Stimulated activated CD4-positive, alpha-beta T cell treated with anti-CD3 and anti-CD28 coated beads, Interleukin-1b, Interleukin-23, amount 100 ng/mL, for 48 hours (primary cell): ENCODE measurements at places on chromosomes 12 and 14.

GRCh38 chr14:39880106-39880695 lies 448.0 kb upstream of the FBXO33 start:
- DNase-seq: no peak

DNA sequence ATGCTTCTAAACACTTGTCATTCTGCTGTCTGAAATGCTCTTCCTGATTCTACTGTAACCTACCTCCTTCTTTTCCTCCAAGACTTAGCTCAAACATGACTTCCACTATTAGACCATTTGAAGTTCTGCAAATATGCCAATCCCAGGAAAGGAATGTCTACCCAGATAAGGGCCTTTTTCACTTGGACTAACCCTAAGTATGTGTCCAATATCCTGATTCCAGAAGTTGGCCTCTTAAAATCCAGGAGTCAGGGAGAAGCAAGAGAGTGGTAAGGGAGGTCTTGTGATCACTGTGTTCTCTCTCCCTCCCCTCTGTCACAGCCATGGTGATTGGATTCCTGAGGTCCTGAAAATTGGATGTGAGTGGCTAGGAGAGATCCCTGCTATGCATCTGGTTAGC lies 30.2 kb downstream of the ADCY6 start:
- no peak for DNase-seq

- no peak for DNase-seq
Measured at GRCh38 chr12:52636189-52636588, 15.8 kb downstream of the KRT2 start.

DNA sequence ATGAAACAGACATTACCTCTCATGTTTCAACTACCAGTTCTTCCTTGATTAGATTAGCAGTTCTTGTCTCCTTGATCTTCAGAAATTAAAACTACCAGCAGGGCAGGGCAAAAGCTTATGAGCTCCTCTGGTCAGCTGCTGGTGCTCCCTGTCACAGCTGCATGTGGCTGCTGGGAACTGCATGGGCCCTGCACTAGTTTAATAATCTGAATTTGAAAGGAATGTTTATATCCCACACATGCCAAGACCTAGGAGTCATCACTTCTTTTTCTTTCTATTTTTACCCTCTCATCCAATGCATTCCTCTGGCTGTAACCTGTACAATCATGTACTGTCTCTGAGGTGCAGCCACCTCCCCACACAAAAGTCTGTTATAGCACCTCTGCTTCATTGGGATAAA lies 73.9 kb downstream of the ARMH4 start:
- DNase-seq: no peak

- DNase-seq: no peak
Measured at GRCh38 chr12:109641422-109641821, 67.8 kb downstream of the MVK start.

DNA sequence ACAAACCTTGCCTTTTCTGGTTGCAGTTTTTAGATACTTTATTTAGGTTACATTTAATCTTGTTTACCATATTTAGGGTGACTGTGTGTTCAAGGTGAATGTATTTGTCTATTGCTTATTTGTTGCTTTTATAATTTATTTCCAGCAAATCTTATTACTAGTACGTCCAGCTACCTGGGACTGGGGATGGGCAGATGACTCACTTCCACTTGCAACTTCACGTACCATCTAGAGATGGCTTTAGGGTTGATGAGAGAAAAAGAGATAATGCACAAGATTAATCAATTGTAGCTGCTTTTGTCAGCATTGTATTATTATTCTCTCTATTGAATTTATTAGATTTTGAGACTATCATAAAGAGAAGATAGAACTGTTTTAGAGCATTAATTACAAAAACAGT lies 5.1 kb downstream of the MIPOL1 start:
- no peak for DNase-seq

DNA sequence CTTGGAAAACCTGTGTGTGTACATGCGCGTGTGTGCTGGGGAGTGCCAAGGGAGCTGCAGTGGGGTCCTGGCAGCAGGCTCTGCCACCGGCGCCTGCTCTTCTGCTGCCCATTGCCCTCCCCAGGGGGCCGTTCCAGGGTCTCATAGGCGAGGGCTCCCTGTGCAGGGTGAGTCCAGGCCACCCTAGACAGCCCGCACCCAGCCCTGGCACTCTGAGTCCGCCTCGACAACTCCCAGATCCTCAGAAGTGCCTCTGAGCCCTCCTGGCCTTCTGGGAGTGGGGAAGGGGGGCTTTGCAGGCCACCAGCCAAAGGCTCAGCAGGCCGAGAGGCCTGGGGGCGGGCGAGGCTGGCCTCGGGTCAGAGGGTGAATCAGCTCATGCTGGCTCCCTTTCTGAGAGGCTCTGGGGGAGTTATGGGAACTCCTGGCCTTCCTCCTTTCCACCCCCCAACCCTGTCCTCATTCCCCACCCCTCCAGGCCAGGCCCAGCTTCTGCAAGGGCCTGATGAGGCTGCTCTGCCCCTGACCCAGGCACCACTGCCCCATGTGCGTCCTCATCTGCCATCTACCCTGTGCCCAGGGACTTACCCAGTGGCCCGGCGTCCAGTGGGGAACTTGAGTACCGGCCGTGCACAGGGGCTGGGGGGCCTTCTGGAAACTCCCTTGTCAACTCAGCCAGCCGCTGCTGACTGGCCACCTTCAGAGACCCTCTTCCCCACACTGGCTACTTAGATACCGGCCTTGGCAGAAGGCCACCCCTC lies 2.1 kb upstream of the TEDC1 start:
- DNase-seq: no peak

DNA sequence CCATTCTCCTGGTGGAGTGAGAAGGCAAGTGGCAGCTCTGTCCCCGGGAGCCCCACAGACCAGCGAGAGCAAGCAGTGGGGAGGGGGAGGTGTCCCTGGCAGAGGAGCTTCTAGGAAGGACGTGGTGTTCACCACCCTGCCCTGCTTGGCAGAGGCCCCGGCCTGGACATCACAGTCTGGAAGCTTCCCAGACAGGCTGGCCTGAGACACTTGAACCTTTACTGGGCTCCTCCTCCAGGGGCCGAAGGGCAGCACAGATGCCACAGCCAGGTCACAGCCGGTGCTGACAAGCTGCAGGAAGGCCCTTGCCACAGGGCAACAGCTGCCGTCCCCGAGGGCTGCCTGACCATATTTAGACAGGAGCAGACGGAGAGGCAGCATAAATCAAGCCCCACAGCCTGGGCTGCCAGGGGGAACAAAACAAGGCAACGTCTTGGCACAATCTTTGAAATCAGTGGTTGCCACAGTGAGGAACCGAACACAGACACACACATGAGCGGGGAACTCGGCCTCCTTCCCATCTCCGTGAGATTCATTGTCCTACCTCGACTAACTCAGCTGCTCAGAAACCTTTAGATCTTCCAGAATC lies 28.5 kb downstream of the PRIMA1 start:
- DNase-seq: no peak

DNA sequence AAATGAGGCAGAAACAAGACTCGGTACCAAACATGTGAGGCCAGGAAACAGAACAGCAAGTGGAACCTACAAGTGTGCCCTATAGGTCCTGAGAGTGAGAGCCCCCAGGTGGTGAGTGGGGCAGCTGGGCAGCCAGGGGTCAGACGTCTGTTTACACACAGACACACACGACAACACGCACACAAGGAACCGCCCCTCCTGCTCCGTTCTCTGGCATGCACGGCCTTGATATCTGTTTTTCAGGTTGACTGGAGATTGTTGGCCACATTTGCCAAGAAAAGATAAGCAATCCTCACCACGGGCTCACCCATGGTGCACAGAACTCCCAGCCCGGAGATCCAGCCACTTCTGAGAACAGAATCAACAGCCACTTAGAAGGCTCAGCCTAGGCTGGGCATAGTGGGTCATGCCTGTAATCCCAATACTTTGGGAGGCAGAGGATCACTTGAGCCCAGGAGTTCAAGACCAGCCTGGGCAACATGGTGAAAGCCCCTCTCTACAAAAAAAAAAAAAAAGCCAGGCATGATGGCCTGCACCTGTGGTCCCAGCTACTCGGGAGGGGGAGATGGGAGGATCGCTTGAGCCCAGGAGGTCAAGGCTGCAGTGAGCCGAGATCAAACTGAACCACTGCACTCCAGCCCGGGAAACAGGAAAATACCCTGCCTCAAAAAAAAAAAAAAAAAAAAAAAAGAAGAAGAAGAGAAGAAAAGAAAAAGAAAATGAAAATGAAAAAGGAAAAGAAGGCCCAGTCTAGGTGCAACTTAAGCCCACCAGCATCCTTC lies 19.4 kb upstream of the EIF5 start:
- DNase-seq: no peak

DNA sequence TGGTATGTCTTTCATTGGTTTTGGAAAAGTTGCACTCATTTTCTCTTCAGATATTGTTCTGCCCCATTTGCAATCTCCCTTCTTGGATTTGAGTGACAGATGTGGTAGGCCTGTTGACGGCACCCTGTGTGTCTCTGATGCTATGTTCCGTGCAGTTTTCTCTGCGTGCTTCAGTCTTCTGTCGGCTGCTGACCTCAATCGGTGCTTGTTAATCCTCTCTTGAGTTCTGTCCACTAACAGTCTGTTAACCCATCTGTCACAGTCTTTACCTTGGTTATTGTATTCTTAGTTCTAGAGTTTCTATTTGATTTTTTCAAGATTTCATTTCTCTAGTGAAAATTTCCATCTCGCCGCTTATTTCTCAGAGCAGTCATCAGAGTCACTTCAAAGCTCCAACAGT lies 20.7 kb upstream of the PLD4 start:
- DNase-seq: no peak

- no peak for DNase-seq
Measured at GRCh38 chr14:88698651-88699050, 94.1 kb downstream of the EML5 start.

DNA sequence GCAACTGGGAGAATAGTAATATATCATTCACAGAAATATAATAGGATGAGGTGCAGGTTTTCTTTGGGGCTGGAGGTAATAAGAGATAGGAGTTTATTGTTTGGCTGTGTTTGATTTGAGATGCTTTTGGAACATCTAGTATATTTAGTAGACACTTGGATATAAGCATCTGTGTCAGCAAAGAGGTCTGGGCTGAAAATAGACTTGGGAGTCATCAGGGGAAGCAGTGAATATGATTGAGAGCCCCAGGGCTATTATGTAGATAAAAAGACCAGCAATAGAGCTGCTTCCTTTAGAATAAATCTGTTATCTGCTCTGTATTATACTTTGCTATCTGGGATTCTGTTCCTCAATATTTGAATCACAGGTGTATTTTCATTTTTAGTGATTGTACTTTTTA lies 36.6 kb downstream of the SPATA7 start:
- no peak for DNase-seq

- DNase-seq: no peak
Measured at GRCh38 chr12:41228066-41228820, 40.1 kb downstream of the PDZRN4 start.

GRCh38 chr12:108000111-108000510 lies 129.0 kb upstream of the WSCD2 start:
- DNase-seq: no peak

DNA sequence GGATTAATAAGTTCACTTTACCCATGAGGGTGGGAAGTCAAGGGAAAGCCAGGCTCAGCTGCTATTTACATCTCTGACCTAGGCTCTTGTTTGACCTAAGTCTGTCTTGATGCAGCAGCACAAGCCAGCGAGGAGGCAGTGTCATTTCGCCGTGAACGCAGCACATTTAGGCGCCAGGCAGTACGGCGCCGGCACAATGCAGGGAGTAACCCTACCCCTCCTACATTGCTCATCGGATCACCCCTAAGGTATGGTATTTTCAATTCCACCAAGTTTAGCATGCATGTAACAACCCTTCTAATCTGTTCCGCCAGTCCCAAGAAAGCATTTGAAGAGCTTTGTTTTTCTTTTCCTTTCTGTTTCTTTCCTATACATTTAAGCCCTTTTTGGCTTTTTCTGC lies 81.2 kb downstream of the PCNX1 start:
- DNase-seq: no peak

DNA sequence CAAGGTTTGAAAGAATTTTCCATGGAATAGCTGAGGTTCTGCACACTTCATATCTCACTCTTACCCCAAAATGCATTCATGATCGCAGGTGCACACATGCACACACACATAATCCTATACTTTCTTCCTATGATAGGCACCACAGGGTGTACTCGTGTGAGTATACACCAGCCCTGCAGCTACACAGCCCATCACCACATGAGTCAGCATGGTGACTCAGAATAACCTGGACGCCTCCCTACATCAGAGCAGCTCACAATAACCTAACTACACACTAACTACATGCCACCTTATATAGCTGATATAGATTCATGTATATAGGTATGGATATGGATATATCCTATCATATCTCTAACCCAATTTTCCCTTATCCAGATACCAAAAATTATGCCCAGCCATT lies 850.2 kb upstream of the TMEM132C start:
- DNase-seq: no peak

DNA sequence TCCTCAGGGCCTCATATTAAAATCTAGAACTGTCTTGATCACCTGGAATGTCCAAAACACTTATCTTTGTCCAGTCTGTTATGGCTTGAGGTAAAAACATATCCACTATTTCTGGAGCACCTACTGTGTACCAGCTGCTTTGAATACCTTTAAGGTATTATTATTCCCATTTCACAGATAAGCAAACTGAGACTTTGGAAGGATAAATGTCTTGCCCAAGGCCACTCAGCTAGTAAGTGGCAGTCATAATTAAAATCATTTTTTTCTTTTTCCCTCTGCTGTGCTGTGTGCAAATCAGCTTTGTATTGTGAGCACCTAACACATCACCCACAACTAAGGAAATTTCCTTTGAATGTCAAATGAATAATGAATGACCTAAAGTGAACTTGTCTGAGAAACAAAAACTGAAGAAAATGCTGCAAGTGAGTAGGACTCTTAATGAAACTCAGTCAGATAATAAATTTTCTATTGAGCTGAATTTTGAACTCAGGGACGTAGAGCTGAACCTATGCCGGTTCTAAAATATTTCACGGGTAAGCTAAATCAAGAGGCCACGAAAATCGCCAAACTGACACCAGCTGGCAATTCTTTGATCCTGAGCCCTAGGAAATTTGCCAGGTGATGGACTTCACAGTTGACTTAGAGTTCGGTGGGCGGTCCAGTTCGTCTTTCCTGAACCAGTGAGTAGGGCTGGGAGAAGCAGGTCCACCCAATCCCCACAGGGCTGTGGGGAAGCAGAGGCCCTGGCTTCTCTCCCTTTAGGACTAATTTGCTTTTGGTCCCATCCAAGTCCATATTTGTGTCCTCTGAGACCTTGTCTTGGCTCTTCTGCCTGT lies 159.7 kb upstream of the PWP1 start:
- DNase-seq: no peak

DNA sequence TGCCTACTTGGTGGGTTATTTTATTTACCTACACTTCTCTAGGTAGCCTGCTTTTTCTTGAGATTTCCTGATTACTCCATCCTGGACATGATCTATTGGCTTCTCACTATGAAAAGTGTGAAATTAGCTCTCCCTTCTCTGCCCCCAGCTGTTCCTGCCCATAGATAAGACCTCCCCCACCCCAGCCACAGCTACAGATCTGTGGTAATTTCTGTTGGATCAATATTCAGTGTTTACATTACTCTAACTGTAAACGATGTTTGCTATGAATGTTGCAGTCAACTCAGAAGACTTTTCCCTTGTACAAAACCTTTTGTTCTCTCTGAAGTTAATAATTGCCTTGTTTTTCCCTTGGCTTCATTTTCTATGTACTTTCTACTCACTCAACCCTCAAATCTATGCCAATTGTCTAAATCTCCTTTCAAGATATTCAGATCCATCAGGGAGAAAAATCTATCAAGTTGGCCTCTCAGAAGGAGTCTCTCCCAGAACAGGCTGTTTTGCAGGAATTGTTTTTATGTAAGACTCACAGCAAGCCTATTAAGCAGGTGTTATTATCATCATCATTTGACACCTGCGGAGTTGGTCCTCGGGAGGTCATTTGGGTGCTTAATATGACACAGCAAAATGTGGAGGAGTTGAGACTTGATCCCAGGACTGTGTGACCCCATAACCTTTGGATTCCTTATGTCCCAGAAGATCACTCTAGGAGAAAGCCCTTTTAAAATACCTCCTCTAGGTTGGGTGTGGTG lies 227.4 kb downstream of the SUDS3 start:
- no peak for DNase-seq
